Fibroblast of upper back skin (primary cell): ENCODE measurements at places on chromosomes 4 and X.

DNA sequence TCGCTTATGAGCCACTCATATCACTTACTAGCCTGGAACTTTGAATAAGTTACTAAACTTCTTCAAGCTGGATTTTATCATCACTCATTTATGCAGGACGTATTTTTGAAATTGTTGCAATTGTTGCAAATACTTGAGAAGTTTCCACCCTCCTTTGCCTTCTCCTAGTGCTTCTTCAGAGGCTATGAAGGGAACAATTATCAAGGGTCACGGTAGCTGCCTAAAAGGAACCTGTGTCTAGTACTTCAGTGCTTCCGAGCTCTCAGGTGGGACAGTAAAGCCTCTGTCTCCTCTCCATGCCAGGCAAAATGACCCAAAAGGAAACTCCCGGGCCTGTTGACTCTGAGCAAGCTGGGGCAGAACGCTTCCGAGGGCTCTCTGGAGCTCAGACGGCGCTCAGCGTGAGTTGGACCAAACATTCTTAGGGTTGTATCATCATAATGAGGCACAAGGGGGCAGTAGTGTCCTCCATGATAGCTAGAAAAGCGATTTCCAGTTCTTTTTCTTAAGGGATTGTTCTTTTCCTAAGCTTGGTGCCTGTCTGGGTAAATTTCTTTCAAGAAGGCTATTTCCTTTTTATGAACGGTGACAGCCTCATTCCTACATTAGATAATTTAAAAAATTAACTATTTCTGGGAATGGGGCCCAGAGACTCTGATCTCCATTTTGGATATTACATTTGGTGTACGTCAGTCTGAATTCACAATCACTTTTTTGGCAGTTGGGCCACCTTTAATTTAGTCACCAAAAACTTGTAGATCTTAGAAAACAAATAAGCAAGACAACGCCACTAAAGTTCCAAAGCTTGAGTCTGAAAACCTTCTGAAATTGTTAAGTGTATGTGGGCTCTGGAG is 73.1 kb downstream of the PACRGL start:
- peak; percentile 62 for DNase-seq

DNA sequence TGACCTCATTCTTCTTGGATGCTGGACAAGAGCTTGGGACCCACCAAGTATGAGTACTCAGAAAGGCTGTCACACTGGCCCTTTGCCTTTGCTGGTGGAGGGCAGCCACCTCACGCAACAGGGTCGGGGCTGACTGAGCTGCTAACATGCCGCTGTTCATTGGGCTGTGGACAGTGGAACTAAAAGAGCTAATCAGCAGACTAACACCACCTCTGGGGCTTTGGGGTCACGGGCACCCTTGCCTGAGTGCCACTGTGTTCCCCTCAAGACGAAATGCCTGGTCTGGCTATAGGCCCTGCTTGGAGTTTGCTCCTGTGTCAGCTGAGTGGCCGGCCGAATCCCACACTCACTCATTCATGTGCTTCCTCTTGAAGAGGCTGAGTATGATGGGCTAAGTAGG is 559.6 kb downstream of the SPRY1 start:
- DNase-seq = no peak

GRCh38 chr4:124275-125081 is at the start of gene ZNF718:
Gene ZNF718, plus strand, starts transcription at chr4:124501. Its CDS starts 170 bp downstream, at chr4:124671.
- DNase-seq = peak; percentile 96

- DNase-seq = peak; percentile 22
Measured at GRCh38 chr4:148770848-148771247, 328.6 kb upstream of the NR3C2 start.

- DNase-seq = no peak
Measured at GRCh38 chr4:118767109-118767508, 68.8 kb downstream of the SEC24D start.
